ENCODE measurements at places on chromosomes 13 and 19.
A peak's percentile ranks its signal among the peaks of the same experiment; 100 is the strongest.

DNA sequence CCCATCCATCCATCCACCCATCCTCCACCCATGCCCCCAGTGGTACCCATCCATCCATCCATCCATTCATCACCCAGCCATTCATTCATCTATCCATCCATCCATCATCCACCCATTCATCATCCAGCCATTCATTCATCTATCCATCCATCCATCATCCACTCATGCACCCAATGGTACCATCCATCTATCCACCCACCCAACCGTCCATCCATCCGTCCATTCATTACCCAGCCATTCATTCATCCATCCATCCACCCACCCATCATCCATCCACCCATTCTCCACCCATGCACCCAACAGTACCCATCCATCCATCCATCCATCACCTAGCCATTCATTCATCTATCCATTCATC lies 5.3 kb downstream of the PLPPR3 start:
- DNase-seq, result no peak

GRCh38 chr13:51240178-51240577 lies 18.0 kb downstream of the FAM124A start:
- DNase-seq, result no peak

GRCh38 chr13:88217372-88217771 lies 546.2 kb downstream of the SLITRK5 start:
- DNase-seq, result no peak

GRCh38 chr13:27981006-27981708 lies 7.3 kb downstream of the URAD start:
- no peak for DNase-seq

DNA sequence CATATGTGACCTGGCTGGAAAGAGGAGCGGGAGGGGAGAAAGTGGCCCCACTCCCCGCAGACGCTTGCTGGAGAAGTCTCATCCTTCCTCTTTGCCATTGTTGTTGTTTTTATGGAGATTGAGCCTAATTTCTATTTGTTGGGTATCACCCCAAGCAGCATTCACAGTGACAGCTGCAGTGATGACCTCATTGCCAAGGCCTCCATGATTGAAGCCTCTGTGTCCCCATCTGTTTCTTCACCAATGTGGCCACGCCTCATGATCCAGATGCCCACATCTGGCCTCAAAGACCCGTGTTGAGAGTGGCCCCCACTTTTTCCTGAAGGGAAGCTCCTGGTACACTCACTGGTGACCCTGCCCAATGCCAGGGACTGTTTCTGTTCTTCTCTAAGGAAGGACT lies 154.2 kb downstream of the SLC7A1 start:
- no peak for DNase-seq

GRCh38 chr13:73174521-73175010 lies 115.8 kb downstream of the KLF5 start:
- DNase-seq, result no peak

DNA sequence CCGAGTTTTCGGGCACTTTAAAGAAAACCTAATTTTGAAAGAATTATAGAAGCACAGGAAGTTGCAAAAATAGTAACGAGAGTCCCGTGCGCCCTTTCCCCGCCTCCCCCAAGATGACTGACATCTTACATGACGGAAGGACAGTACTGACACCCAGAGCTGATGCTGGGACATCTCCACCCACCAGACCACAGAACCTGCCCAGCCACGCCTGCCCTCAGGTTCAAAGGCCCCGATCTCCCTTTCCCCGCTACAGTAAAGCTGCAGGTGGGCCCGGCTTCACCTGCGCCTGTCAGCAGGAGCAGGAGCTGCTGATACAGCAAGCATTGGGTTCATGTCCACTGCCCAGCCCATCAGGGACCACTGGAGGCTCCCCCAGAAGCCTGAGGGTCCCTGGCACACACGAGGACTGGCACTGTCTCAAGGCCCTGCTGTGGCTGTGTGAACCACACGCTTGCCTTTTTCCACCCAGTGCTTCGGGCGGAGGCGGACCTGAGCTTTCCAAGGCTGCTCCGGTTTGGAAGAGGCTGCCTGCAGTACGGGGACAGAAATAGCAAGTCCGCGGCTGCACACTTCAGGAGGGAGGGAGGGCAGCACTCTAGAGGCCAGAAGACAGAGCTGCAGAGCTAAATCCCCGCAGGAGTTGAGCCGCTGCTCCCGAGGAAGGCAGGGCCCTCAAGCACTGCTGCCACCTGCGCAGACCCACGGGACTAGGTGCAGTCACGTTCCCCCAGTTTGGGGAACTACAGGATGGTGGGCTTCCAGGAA lies 8.7 kb downstream of the MAP2K2 start:
- DNase-seq, result peak; percentile 34

DNA sequence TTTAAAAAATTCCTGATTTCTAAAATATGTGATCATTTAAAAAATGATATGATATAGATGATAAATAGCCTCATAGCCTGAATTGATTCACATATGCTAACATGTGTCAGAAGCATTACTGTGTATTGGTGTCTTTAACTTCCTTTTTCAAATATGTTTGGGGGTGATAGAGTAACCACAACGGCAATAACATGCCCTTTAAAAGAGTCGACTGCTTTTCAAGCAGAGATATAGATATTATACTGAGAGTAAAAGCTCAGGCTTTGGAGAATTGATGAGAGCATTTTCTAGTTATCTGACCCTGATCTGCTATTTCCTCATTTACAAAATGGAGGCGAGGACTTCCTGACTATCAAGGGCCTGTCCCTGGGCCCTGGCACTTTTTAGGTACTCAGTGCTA lies 260.5 kb downstream of the DCT start:
- no peak for DNase-seq

DNA sequence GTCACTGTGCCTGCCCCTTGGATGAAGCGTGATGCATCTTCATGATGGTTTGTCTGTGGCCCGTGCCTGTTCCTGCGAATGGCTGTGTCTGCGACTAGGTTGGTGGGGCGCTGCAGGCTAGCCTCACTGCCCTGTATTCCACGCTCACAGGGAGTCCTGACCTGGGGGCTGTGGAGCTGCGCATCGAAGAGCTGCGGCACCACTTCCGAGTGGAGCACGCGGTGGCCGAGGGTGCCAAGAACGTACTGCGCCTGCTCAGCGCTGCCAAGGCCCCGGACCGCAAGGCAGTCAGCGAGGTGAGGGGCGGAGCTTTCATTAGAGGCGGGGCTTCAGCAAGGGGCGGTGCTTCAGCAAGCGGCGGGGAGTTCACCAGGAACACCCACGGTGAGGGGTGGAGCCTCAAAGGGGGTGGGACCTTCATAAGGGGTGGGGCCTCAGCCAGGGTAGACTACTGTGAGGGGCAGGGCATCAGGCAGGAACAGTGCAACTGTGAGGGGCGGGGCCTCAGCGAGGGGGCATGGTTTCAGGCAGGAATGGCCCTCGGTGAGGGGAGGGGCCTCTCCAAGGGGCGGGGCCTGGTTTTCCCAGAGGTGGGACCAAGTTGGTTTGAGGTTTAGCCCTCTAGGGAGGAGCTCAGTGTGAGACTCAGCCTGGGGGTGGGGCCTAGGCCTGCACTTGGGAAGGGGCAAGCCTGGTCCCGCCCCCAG lies 17.2 kb downstream of the PKN1 start:
- peak; percentile 30 for DNase-seq

DNA sequence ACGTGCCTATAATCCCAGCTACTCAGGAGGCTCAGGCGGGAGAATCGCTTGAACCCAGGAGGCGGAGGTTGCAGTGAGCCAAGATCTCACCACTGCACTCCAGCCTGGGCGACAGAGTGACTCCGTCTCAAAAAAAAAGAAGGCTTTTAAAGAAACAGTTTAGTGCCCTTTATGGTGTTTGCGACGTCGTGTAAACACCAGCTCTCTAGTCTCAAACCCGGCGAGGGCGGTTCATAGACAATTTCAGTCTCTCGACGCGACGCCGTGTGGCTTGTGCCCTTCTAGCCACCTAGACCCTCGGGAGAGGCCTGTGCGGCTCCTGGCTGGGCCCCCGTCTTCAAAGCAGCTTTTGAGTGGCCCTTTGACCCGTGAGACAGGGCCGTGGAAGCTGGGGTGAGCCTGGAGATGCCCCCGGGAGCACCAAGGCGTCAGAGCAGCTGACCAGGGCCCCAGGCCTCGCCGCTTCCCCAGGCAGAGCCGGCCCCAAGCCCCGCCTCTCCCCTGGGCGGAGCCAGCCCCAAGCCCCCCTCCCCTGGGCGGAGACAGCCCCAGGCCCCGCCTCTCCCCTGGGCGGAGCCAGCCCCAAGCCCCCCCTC lies 5.0 kb upstream of the MADCAM1 start:
- no peak for DNase-seq

DNA sequence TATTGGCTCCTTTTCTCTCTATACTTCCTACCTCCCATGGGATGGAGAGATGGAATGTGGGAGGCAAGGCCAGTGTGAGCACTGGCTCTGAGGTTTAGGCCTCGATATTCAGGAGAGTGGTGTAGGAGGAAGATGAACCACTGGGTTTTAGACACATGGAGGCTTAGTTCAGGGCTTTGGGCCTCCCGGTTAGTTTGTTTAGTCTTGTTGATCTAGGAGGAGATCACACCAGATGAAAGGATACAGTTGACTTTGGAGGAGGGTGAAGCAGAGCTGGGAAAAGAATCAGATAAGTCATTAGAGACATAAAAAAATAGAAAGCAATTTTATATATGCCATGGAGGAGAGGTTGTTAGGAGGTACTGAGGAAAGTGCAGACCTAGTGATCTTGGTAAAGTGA lies 30.9 kb downstream of the RNASEH2B start:
- DNase-seq, result no peak

DNA sequence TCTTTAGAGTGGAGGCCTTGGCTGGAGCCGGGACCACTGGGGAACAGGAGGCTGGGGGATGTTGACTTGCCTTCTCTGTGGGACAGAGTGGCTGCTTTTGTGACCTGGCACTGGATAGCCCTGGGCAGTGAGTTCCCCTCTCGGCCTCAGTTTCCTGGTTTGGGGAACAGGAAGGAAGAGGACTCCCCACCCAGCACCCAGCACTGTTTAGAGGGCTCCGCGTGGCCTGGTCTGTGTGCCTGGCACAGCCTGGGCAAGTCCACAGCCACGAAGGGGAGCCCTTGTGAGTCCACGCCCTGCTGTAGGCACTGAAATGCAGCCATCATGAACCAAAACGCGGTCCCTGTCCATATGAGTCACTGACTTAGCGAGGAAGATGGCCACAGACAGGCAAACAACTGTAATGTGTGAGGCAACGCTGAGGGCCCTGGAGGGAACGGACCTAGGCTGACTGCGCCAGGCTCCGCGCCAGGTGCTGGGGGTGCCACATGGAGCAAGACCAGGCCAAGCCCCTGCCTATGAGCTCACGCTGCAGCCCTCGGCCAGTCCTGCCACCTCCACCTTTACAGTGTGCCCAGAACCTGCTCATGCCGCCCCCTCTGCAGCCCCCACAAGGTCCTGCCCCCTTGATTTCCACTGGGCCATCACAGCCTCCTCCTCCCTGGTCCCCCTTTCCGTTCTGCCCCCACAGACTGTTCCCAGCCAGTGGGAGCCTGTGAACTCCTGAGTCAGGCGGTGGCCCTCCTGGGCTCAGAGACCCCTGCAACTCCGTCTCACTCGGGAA lies 35.5 kb downstream of the PAK4 start:
- DNase-seq, result no peak

- no peak for DNase-seq
Observed at GRCh38 chr13:45215392-45216077, 14.7 kb upstream of the KCTD4 start.

DNA sequence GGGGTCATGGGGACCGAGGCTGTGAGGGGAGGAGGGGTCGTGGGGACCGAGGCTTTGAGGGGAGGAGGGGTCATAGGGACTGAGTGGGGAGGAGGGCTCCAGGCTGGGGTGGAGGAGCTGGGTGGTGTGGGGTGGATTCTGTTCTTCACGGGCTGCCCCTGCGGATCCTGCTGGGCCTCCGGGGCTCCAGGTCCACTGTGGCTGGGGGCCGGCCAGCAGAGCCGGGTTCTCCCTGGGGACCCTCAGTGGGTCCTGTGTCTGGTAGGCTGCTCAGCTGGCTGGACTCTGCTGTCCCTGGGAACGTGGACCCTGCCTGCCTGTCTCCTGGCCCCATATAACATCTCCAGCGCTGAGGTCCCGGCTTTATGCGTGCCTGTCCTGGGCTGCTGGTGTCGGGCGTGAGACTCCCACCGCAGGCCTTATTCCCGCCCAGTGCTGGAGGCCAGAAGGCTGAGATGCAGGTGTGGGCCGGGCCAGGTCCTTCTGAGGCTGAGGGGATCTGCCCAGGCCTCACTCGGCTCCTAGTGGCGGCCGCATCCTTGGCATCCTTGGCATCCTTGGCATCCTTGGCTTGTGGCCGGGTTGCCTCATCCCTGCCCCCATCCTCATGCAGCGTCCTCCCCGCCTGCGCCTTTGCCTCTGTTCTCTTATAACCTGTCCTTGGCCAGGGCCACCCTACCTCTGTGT lies 19.8 kb upstream of the GNA15 start:
- no peak for DNase-seq

DNA sequence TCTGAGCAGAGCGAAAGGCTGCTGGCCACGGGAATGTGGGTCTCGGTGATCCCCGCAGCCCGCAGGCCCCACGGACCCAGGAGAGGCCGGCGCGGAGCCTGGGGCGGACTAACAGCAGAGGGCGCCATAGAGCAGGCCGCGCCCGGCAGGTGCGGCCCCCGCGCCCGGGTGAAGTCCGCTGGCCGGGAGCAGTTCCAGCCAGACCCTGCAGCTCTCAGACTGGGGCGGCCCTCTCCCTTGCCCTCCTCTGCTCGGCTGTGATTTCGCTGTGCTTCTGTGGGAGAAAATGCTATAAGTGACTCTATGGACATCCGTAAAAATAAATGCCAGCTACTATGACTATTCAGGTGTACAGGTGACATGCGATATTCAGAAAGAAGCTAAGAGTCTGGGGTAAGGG lies 37.7 kb downstream of the GSX1 start:
- peak; percentile 31 for DNase-seq

DNA sequence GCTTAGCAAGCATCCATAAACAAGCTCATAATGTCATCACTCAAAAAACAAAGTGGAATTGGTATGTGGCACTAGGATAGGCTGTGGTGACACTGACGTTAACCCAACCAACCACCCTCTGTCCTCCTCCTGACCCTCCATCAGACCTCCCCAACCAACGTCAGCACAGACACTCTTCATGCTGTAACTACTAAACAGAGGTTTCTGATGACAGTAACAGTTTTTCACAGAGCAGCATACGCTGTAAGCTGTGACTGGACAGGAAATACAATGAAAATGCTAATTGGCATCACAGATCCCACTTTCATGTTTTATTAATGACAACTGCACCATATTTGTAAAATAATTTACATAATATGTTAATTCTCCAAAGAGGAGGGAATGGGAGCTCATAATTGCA lies 238.0 kb downstream of the IRS2 start:
- DNase-seq, result no peak

GRCh38 chr13:42270160-42270856 lies 1.6 kb upstream of the AKAP11 start:
- DNase-seq, result no peak

DNA sequence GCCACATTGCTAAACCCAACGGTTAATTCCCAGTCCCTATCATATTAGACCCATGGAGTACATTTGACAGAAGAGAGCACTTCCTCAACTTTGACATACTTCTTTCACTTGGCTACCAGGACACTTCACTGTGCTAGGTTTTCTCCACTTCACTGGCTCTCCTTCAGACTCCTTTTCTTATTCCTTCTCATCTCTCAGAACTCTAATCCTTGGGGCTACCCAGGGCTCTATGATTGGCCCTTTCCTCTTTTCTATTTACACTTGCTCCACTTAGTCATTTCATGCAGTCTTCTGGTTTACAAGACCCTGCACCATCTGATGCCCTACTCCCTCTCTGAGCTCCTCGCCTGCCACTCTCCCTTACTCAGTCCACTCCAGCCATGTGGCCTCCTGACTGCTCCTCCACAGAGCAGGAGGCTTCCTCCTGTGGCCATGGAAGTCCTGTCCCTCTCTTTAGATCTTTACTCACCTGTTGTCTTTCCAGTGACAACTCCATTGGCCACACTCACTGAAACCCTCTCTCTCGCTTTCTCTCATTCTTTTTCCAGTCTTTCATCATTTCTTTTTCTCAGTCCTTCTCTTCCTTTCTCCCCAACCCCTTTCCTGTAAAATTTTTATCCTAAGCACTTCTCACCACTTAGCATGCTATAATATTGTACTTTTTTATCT lies 90.4 kb downstream of the TBC1D4 start:
- no peak for DNase-seq

Measured in stimulated activated CD8-positive, alpha-beta memory T cell treated with anti-CD3 and anti-CD28 coated beads, Interleukin-4, amount 100 ng/mL, for 4 hours (primary cell).